ENCODE measurements at places on chromosomes 6 and 20. TPM values are rescaled to one million over a fixed set of nuclear protein-coding genes. Genes with fewer than 3 reads are reported as not detected.

Gene CSNK2A1
- 137 TPM for polyA plus RNA-seq

Gene ARMH2
- not detected for polyA plus RNA-seq

Gene DNAH8
- 0.39 TPM for polyA plus RNA-seq

Gene APMAP
- polyA plus RNA-seq: 103 TPM

Gene PLEKHG1
- 34.1 TPM for polyA plus RNA-seq

Gene HTR1B
- 0.42 TPM for polyA plus RNA-seq

Gene PDYN
- polyA plus RNA-seq: 0.75 TPM

Gene BMP2
- 20.4 TPM for polyA plus RNA-seq

Gene SH3BGRL2
- 36.3 TPM for polyA plus RNA-seq

Gene ERVFRD-1
- 0.08 TPM for polyA plus RNA-seq

Gene CDH4
- polyA plus RNA-seq: 5.9 TPM

Gene SCAND1
- polyA plus RNA-seq: 25.7 TPM

Gene GTSF1L
- not detected for polyA plus RNA-seq

Gene OTOR
- not detected for polyA plus RNA-seq

Gene TCF15
- polyA plus RNA-seq: 1.5 TPM

Gene LRRN4
- 9.8 TPM for polyA plus RNA-seq

Gene ANKRD66
- not detected for polyA plus RNA-seq

Gene RCAN2
- polyA plus RNA-seq: 27.5 TPM

All from right renal cortex interstitium (tissue), 3 donors.